ENCODE measurements at places on chromosomes 4 and X.

DNA sequence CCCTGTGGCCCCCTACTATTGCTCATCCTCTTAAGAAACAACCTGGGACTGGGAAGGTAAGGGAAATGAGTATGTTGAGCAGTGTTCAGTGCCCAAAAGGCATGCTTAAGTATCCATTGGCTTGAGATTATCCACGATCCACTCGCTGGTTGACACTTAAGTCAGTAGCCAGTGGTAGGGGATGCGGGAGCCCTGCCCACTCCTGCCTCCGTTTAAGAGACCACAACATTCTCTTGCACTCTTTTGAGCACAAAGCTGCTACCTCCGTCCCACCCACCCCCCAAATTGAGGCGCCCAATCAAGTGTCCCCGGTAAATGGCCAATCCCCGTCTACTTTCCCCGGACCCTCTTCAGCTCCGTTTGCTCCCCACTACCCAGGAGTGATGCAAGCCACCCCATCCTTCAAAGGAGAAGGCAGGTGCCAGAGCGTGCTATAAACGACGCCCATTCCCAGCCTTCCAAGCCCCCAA is 25.0 kb downstream of the UTP14A start:
- DNase-seq: no peak

- no peak for DNase-seq
Observed at GRCh38 chr4:33722254-33722653, 2522.1 kb downstream of the ARAP2 start.

DNA sequence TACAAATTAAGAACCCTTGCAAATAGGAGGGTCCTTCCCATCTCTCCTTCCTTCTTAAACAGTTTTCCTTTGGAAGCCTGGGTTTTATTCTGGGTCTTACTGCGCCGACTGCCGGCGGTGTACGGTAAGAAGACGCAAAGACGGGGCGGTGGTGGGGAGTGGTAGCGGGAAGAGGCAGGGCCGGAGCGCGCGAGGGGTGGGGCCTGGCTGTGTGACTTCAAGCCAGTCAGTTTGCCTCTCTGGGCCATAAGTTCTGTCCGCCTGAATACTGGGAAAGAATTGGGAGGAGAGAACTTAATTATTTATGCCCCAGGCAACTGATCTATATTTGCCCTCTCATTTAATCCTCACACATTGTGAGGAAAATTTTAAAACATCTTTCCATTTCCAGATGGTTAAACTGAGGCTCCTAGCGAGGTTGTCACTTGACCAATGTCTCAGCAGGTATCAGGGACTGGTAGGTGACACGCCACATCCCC is 726 bp upstream of the KANTR start:
- DNase-seq: peak; percentile 53

- DNase-seq: no peak
Observed at GRCh38 chr4:3827616-3828492, 61.7 kb downstream of the ADRA2C start.

DNA sequence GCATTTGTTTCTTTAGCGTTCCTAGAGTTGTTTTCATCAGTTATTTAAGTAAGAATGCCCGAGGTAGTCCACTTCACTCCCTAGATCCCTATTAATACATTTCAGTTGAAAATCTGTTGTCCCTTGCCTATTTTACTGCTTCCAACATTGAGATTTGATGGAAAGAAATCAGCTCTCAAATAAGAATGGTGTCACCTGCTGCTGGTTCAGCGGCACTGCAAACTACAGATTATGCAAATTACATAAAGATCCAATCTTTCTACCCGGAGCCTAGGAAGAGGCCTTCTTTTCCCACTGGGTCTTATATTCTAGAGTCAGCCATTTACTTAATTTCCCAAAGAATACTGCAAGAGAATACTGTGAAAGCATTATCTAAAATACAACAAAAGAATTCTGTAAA is 597.6 kb upstream of the MAGEB2 start:
- DNase-seq: no peak

DNA sequence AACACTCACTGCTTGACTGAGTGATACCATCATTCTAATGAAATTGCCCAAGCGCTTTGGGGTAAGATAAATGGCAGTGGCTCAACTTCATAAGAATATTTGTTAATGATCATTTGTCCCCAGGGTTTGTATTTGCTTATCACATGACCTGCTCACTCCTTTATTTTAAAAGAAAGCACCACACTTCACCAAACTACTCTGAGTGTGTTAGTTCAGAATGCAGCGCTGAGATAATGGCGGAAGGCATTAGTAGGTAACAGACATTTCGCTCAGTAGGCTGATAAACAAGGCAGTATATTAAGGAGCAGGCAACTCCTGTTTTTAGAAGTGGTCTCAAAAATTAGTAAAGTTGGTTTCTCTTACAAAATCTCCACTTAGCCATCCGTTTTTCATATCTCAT is 1.6 kb downstream of the SNX25 start:
- DNase-seq: no peak

- DNase-seq: no peak
Observed at GRCh38 chr4:53925050-53925605, 139.3 kb downstream of the CHIC2 start.

Measured in stimulated activated CD4-positive, alpha-beta T cell treated with anti-CD3 and anti-CD28 coated beads, TNF-alpha, amount 100 ng/mL, for 4 hours (primary cell).